GM23338 (cell line): ENCODE measurements at places on chromosomes 12 and 14. TPM values are rescaled to one million over a fixed set of nuclear protein-coding genes. Genes with fewer than 3 reads are reported as not detected.

GRCh38 chr14:22974530-22975313 lies 7.6 kb downstream of the AJUBA start:
- H3K4me1 ChIP-seq = peaks cover 29% of the 10 kb centered on the region
- peak overlapping the region; percentile 82 for H3K27ac ChIP-seq

- DNase-seq = no peak
- H3K4me1 ChIP-seq = peaks cover 28% of the 10 kb centered on the region
- no peaks in the 10 kb centered on the region for H3K36me3 ChIP-seq
- H3K27ac ChIP-seq = no peak overlapping the region
Observed at GRCh38 chr12:3173008-3173553, 95.9 kb downstream of the TSPAN9 start.

DNA sequence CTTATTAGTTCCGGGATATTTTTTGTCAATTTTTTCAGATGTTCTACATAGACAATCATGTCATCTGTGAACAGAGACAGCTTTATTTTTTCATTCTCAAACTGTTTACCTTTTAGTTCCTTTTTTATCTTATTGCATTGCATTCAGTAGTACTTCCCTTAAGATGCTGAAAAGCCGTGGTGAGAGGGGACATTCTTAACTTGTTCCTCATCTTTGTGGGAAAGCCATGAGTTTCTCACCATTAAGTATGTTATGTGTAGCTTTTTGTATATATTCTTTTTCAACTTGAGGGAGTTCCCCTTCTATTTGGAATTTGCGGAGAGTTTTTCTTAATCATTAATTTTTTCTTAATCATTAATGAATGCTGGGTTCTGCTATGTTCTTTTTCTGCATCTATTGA lies 1727.1 kb upstream of the SEL1L start:
- H3K4me3 ChIP-seq = no peak overlapping the region
- no peaks in the 10 kb centered on the region for H3K4me1 ChIP-seq
- no peaks in the 10 kb centered on the region for H3K27me3 ChIP-seq
- no peak for DNase-seq
- no peaks in the 10 kb centered on the region for H3K36me3 ChIP-seq

Gene LRP1-AS
- not detected in 2 replicates for total RNA-seq

DNA sequence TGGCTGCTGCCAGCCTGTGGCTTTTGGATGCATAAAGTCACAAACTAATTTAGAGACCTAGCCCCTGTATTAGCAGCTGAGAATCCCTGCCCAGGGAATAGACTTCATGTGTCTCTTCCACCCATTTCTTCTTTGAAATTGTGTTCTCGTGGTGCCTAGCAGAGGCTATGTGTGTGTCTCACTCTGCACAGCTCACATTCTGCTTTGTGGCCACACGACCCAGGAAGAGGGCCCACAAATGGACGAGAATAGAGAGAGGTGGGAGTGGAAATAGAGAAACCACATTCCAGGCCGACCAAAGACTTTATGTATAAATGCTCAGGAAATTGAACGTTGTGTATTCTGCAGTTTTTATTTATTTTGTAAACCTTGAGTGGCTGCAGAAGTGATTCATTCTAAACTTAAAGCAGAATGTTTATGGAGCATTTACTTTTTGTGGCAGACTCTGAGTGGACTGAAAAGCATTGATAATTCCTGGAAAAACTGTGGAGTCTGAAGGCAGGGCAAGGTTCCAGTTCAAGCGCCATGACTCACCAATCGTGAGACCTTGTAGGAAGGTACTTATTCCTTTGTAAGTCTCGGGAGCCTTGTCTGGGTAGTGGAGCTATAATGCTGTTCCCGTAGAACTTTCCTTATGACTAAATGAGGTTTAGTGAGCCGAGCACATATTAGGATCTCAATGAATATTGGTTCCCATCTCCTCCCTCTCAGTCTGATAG lies 9.1 kb downstream of the B4GALNT3 start:
- no peak overlapping the region for H3K27ac ChIP-seq
- DNase-seq = no peak

Gene KRT1
- not detected in 2 replicates for total RNA-seq

DNA sequence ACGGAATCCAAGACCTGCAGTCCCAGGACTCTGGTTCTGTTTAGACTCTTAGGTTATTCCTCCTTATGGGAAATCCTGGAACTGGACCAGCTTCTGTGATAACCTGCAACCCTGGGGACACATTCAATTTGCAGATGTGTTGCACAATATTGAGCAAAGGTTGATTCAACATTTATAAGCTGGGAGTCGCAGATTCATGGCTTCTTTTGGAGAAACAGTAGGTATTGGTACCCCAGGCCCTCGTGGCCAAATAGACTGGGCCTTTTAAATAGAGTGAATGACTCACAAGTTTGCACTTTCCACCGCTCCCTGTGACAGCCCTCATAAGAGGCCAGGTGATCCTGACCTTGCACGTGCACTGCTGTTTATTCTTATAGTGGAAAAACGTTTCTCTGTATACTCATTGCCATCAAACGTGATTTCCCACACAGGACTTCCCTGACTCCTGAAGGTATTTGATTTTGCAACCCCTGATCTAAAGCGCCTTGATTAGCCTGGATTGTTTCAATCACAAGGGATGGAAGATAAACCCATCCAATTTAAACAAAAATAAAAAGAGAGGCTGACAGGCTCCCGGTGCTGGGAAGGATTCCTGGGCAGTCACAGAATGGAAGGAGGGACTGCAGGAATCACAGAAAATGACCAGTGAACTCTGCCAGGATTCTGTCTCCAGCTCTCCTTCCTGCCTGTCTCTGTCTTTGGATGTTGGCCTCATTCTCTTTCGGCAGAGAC lies 98.0 kb downstream of the VCPKMT start:
- H3K4me3 ChIP-seq = no peak overlapping the region
- H3K27me3 ChIP-seq = no peaks in the 10 kb centered on the region
- no peaks in the 10 kb centered on the region for H3K4me1 ChIP-seq
- no peaks in the 10 kb centered on the region for H3K36me3 ChIP-seq
- H3K27ac ChIP-seq = no peak overlapping the region

DNA sequence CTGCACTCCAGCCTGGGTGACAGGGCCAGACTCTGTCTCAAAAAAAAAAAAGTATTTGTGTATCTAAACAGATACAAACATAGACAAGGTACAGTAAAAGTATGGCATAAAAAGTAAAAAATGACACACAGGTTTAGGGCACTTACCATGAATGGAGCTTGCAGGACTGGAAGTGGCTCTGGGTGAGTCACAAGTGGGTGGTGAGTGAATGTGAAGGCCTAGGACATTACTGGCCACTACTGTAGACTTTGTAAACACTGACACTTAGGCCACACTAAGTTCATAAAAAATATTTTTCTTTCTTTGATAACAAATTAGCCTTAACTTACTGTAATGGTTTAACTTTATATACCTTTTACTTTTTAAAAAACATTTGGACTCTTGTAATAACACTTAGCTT lies 38.0 kb upstream of the EIF5 start:
- H3K4me3 ChIP-seq = no peak overlapping the region
- no peaks in the 10 kb centered on the region for H3K4me1 ChIP-seq
- DNase-seq = no peak
- no peaks in the 10 kb centered on the region for H3K27me3 ChIP-seq
- no peak overlapping the region for H3K27ac ChIP-seq

GRCh38 chr12:93090731-93091172 lies 161.7 kb upstream of the EEA1 start:
- DNase-seq = no peak
- no peaks in the 10 kb centered on the region for H3K36me3 ChIP-seq
- H3K27ac ChIP-seq = no peak overlapping the region
- peaks cover 8% of the 10 kb centered on the region; the same call in 1 of the 2 replicates for H3K4me1 ChIP-seq
- no peaks in the 10 kb centered on the region for H3K27me3 ChIP-seq

DNA sequence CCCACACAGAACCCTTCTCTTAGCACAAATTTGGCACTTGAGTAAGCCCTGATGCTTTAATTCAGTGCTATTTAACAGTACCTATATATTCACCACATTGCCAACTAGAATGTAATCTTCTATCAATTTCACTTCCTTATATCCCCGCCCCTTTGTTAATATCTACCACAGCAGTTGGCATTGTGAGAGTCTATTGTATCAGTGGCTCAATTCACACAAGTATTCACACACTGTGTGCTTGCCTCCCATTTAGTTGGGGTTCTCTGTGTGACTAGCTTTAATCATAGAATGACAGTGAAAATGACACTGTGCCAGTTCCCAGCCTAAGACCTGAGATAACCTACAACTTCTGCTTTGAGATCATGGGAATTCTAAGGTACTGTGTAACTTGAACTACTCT lies 103.1 kb downstream of the SEC23A start:
- H3K4me1 ChIP-seq = no peaks in the 10 kb centered on the region
- H3K36me3 ChIP-seq = no peaks in the 10 kb centered on the region
- H3K27me3 ChIP-seq = no peaks in the 10 kb centered on the region
- H3K4me3 ChIP-seq = no peak overlapping the region

DNA sequence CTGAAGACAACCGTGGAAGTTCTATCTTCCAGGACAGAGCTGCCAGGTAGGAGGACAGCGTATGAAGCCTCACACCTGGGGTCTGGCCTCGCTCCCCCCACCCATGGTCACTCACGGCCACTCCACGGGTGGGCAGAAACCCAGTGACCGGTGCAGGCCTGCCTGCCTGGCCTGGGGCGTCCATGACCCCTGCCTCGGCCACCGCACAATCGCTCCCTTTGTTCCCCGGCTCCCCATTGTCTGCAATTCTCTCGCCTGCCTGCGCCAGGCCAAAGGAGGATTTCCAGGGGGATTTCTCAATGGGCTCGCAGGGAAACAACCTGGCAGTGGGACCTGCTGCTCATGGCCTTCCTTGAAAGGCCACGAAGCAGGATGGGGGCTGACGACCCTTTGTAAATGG lies 22.6 kb downstream of the CCDC85C start:
- H3K27me3 ChIP-seq = no peaks in the 10 kb centered on the region
- no peaks in the 10 kb centered on the region for H3K36me3 ChIP-seq
- no peak for DNase-seq
- peaks cover 14% of the 10 kb centered on the region; the same call in 1 of the 2 replicates for H3K4me1 ChIP-seq

GRCh38 chr12:86331457-86331856 lies 75.3 kb upstream of the MGAT4C start:
- H3K36me3 ChIP-seq = no peaks in the 10 kb centered on the region
- H3K4me3 ChIP-seq = no peak overlapping the region
- H3K27me3 ChIP-seq = no peaks in the 10 kb centered on the region

- no peaks in the 10 kb centered on the region for H3K36me3 ChIP-seq
- peaks cover 50% of the 10 kb centered on the region for H3K27me3 ChIP-seq
- peak; percentile 99 for DNase-seq
- peak overlapping the region; percentile 84 for H3K27ac ChIP-seq
- peak overlapping the region; percentile 94 for H3K4me3 ChIP-seq
Observed at GRCh38 chr14:99604278-99604765, 315 bp upstream of the CCDC85C start.

GRCh38 chr14:32230181-32230580 lies 27.1 kb upstream of the RNU6-8 start:
- no peaks in the 10 kb centered on the region for H3K36me3 ChIP-seq
- H3K4me3 ChIP-seq = no peak overlapping the region
- H3K27me3 ChIP-seq = no peaks in the 10 kb centered on the region
- no peaks in the 10 kb centered on the region for H3K4me1 ChIP-seq

DNA sequence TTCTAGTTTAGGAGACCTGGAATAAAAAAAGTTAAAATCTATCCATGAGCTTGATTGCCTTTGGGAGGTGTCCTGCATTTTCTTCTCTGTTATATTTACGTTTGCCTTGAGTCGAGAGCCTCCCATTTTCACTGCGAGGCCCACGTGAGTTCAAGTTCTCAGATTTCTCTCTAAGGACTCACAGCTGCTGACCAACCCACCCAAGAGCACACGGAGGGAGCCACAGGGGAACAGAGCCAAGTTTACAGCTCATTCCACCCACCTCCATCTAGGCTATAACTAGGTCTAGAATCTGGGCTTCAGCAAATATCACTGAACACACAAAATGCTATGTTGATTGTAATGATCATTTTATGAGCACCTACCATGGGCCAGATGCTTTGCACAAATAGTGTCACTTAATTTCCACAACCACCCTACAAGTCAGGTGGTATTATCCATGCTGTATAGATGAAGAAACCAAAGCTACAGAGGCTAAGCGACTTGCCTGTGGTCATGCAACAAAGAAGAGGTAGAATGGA lies 16.7 kb downstream of the ALDH1L2 start:
- no peaks in the 10 kb centered on the region; the same call in 1 of the 2 replicates for H3K36me3 ChIP-seq
- H3K4me1 ChIP-seq = no peaks in the 10 kb centered on the region
- no peak overlapping the region for H3K4me3 ChIP-seq

Gene SYT1
- 37.9 and 48.7 TPM in 2 replicates for total RNA-seq

Gene SLCO1C1
- 1.6 TPM in 1 of 2 replicates, not detected in the other for total RNA-seq

Gene MIPOL1
- 21.7 and 24.8 TPM in 2 replicates for total RNA-seq

- H3K27me3 ChIP-seq = peaks cover 41% of the 10 kb centered on the region
- no peak overlapping the region for H3K4me3 ChIP-seq
- H3K4me1 ChIP-seq = peaks cover 4% of the 10 kb centered on the region; the same call in 1 of the 2 replicates
- H3K36me3 ChIP-seq = no peaks in the 10 kb centered on the region
Observed at GRCh38 chr12:109888179-109889020, 8.1 kb upstream of the GLTP start.

Gene KRT81
- total RNA-seq = not detected in 2 replicates

Gene BDKRB2
- total RNA-seq = 0.14 and 0.54 TPM in 2 replicates

GRCh38 chr12:131905630-131906091 lies 11.2 kb downstream of the ULK1 start:
- no peak for DNase-seq
- H3K4me1 ChIP-seq = no peaks in the 10 kb centered on the region
- no peak overlapping the region for H3K27ac ChIP-seq
- H3K36me3 ChIP-seq = no peaks in the 10 kb centered on the region

Gene LHX5
- not detected in 2 replicates for total RNA-seq

Gene TEX52
- not detected in 2 replicates for total RNA-seq

DNA sequence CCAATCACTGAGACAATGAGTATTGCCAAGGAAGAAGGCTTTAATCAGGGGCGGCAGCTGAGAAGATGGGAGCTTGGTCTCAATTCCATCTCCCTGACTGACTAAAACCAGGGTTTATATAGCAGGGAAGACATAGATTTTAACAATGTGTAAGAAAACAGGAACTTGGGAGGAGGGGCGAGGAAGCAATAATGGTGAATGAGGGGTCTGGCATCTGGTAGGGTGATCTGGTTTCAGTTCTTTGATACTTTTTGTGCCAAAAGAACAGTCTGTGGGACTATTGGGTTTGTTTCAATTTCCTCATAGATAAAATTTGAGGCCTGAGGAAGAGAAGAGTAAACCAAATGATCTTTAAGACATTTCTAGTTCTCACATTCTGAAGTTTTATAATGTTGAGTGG lies 49.2 kb downstream of the FUT8 start:
- H3K36me3 ChIP-seq = no peaks in the 10 kb centered on the region
- H3K27ac ChIP-seq = no peak overlapping the region
- no peaks in the 10 kb centered on the region for H3K4me1 ChIP-seq
- H3K27me3 ChIP-seq = no peaks in the 10 kb centered on the region
- H3K4me3 ChIP-seq = no peak overlapping the region
- no peak for DNase-seq

DNA sequence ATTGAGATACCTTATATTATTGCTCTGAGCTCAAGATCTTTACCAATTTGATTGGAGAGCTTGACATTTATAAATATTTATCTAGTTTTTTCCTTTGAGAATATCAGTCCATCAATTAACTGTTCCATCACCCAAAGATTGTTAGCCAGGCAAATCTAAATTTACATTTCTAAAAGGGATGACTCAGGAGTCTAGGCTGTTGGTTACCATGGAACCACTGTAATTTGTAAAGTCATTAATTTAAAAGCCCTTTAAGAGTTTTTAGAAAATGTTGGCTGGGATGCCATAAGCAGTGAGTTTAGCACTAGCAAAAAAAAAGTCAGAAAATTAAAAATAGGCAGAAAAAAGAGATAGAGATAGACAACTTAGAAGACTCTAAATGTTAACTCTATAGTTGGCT lies 19.5 kb upstream of the SERPINA1 start:
- no peak for DNase-seq
- H3K27ac ChIP-seq = no peak overlapping the region
- peaks cover 7% of the 10 kb centered on the region; the same call in 1 of the 2 replicates for H3K36me3 ChIP-seq
- no peaks in the 10 kb centered on the region for H3K27me3 ChIP-seq
- no peak overlapping the region for H3K4me3 ChIP-seq
